ENCODE measurements at places on chromosomes 13 and 19.

GRCh38 chr19:44005973-44006372 is 3.2 kb downstream of the ZNF230 start:
- DNase-seq, result no peak

DNA sequence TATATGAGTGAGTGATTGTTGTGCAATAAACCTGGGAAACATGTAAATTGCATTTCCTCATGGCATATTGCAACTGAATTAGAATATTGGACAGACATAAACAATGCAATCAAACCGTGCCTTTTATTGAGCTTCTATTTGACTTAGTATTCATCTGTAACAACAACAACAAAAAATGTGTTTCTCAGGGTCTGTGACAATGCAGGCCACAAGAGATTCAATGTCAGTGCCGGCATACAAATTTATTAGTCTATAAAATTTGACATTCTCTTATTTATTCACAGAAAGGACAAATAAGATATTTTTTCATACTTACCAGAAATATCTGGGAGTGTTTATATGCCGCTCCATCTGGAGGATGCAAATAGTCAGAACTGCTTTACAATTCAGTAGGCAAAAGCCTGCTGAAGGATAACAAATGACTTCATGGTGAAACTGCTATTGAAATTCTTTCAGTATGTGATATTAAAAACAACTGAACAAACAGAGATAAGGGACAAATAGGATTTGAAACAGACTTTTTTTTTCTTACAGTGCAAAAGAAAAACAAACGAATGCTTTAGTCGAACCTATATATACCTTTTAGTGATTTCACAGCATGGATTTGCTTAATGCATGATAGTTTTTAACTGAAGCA is 77.2 kb downstream of the DACH1 start:
- no peak for DNase-seq

GRCh38 chr19:1675633-1676350 is 23.4 kb upstream of the TCF3 start:
- no peak for DNase-seq

GRCh38 chr19:3397266-3398022 is 31.1 kb downstream of the NFIC start:
- DNase-seq, result no peak

DNA sequence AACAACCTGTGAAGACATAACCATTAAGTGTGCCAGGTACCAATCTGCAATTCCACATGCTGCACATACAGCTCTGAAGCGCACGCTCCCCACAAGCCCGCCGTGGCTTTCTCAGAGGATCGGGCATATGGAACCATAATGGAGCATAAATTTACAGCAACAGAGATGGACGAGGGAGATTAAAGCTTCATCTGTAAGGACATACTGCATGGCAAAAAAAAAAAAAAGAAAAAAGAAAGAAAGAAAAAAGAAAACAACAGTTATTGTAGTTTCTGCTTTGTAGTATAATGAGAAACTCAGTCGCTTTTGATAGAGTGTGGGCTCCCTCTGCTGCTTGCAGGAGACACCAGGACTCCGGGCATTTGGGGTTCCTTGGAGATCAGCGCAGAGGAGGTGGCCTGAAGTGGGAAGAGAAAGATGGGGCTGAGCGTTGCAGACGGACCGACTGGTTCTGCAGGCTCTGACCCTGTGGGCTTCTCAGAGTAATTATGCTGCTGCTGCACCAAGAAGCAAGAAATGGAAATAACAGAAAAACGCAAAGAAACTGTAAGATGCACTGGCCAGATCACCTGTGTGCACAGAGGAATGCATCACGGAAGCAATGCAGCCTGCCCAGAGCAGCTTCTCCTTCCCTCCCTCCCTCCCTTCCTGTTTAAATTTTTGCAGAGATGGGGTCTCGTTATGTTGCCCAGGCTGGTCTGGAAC is 10.8 kb upstream of the PDCD5 start:
- DNase-seq, result no peak

DNA sequence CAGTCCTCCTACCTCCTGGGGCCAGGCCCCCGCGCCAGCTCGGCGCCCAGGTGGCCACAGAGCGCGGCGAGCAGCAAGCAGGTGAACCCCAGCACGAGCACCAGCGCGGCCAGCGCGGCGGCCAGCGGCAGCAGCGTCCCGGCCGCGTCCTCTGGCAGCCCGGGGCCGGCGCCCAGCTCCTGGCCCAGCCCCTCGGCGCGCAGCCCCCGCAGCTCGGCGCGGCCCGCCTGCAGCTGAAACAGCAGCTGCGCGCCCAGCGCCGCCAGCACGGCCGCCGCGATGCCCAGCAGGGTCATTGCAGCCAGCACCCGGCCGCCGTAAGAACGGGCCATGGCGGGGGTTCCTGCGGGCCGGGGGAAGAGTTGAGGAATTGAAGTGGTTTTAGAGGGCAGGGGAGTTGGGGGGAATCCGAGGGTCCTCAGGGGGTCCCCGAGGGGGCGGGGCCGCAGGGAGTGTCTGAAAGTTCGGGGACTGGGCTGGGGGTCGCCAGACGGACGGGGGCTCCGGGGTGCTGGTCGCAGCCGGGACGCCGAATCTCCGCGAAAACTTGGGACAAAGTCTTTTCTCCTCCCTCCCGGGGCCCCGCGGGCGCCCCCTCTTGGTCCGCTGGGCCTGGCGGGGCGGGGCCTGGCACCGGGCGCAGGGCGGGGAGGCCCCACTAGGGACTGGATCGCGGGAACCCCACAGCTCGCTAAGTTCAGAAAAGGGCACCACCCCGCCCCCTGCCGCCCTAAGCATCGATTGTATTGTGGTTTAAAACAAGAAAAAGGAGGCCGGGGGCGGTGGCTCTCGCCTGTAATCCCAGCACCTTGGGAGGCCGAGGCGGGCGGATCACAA is at the start of gene TMEM221:
Gene TMEM221, minus strand, starts transcription at position 538 of the 837 bp plus-strand sequence. Its CDS starts 206 bp downstream, at position 332.
- DNase-seq, result no peak

GRCh38 chr13:111963031-111963430 is 103.9 kb upstream of the SOX1 start:
- peak; percentile 71 for DNase-seq

DNA sequence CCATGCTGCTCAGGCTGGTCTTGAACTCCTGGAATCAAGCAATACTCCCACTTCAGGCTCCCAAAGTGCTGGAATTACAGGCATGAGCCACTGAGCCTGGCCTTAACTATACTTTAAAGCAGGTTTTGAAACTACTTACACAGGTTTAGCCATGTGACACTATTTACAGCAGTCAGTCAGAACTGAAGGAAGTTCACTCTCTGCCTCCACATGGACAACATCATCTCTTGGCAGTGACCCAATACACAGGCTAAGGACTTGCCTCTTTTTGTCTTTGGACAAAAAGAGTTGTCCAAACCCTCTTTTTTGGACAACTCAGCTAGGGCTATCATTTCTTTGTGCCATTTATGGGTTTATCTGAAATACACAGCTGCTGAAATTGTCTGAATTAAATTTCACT is 89.0 kb upstream of the CLDN10 start:
- DNase-seq, result no peak

DNA sequence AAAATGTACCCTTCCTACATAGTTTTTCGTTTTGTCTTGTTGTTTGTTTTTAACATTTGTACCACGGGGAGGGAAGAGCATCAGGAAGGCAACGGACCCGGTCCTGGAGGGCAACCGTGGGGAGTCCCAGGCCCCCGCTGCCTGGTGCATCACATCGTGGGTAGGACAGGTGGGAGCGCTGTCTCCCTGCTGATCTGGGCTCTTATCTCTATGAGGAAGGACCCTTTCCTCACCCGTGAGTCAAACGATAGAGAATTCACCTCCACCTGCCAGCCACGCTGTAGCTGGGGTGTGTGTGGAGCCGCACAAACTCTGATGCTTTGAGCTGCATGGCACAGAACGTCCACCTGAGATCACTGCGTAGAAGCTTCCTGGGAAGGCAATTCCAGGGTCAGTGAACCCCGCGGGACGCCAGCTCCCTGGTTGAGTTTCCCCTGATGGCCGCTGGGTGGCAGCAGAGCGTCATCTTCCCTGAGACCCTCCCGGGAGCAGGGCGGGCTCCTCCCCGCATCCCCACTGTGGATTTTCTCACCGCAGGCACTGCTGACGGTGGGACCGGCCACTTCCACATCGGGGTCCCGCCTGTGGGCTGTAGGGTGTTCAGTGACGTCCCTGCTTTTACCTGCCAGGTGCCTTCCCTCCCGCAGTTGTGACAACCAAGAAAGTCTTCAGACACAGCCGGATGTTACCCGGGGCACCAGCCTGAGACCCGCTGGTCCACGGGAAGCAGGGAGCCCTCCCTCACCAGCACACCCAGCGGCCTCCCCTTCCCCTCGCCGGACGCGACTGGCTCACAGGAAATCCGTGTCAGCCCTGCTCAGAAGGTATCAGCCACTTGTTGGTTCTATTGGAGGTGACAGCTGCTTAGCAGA is 54.7 kb downstream of the ZNF787 start:
- peak; percentile 88 for DNase-seq

DNA sequence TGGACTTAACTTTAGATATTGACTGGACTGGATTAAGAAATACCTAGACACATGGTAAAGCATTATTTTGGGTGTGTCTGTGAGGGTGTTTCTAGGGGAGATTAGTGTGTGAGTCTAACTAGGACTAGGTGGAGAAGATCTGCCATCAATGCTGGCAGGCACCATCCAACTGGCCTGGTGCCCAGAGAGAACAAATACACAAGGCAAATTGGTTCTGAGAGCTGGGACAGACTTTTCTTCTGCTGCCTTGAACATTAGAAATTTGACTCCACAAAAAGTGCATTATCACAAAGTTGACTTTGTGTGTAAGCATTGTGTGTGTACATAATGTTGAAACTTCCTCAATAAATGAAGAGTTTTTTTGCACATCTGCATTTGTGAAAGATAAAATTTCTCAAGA is 522.1 kb downstream of the SUCLA2 start:
- no peak for DNase-seq

GRCh38 chr19:44615863-44616247 is 2.5 kb downstream of the IGSF23 start:
- no peak for DNase-seq

- no peak for DNase-seq
Observed at GRCh38 chr19:7874076-7874896, at the start of gene PRR36. PRR36 (minus strand) TSS chr19:7874390; CDS start chr19:7873689, 701 bp downstream.

DNA sequence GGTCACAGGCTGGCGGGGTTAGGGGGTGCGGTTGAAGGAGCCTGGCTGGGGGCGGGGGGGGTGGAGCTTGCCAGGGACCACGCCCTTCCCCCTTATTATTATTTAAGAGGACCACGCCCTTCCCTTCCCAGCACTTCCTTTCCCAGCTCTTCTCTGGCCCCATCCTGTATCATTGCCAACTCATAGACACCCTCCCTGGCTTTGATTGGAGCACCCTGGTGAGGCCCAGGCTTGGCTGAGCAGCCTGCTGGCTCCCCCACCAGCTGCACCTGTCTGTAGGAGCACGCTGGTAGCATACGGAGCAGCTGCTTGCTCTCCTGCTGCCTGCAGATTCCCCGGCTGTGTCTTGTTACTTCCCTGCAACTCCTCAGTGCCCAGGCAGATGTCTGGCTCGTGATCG is 62.5 kb upstream of the PDX1 start:
- DNase-seq, result no peak

DNA sequence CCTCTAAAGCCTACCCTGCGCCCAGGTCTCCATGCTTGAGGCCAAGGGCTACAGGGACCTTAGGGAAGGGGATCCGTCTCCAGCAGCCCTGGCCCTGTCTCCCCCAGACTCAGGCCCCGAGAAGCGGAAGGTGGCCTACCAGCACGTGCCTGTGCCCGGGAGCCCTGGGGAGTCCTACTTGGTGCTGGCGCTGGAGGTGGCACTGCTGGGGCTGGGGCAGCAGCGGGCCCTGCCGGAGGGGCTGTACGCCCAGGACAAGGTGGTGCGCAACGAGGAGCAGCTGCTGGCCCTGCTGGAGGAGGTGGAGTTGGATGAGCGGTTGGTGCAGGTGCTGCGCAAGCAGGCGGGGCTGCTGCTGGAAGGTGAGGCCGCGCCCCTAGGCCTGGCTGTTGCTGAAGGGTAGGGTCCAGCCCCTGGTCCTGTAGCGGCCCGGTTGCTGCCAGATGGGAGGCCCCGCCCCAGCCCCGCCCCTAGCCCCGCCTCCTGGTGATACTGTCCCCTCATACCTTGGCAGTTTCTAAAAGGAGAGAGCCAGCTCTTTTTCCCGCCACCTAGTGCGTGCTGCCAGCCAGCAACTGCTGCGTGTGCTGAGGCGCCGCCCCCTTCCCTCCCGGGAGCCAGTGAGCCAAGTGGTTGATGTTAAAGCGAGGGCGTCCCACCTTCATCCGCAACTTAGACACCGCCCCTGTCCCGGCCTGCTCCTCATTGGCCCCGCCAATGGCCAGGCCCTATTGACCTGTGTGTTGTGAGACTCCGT is 22.6 kb downstream of the ZSWIM4 start:
- DNase-seq, result no peak

GRCh38 chr13:99014522-99014921 is 36.7 kb upstream of the DOCK9 start:
- DNase-seq, result no peak

- DNase-seq, result no peak
Observed at GRCh38 chr13:46032341-46032740, 20.2 kb downstream of the ZC3H13 start.

DNA sequence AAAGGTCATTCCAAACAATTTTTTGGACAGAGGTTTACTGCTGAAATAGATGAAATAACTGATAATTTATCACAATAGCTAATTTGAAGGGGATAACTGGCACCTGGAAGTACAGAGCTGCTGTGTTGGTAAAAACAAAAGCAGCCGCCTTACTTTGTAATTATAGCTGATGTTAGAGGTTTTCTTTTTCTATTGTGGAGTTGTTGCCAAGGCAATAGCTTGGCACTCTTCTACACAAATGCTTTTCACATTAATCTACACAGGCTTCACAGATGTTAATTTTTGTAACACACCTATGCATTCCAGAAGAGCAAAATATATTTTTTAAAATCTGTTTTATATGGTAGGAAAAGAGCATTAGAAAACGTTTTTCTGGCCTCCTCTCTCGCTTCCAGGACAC is 56.9 kb downstream of the LACC1 start:
- DNase-seq, result no peak

Measured in cardiac septum (tissue), 1 donor.